Stimulated activated CD4-positive, alpha-beta T cell treated with anti-CD3 and anti-CD28 coated beads, Interleukin-1b, Interleukin-23, amount 100 ng/mL, for 1 hour (primary cell): ENCODE measurements at places on chromosomes 11 and 22.

DNA sequence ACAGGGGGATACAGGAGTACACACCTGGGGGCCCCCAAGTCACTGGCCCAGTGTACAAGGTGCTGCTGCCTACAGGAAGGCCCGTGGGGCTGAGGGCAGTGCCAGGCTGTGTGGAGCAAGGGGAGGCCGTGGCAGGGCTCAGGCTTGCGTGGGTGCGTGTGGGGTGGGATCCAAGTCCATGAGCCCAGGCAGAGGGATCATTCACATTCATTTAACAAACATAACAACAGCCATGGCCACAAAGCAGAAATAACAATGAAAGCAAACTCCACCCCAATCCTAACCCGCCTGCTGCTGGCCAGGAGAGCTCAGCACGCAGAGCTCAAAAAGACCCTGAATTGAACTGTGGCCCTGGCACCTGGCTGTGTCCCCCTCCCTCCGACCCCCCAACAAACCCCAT is 17.0 kb upstream of the SCGB1A1 start:
- DNase-seq: no peak

GRCh38 chr22:35537232-35537631 is 3.4 kb upstream of the RASD2 start:
- DNase-seq: no peak

DNA sequence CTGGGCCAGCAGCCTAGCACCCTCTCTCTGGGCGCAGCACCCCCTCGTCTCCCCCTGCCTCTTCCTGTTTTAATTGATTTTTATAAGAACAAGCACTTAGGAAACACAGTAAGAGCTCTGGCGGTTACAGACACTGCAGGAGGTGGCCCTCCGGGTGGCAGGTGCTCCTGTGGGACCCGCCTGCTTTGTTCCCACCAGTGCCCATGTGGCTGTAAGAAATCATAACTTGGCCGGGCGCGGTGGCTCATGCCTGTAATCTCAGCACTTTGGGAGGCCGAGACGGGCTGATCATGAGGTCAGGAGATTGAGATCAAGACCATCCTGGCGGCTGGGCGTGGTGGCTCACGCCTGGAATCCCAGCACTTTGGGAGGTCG is 18.4 kb downstream of the TSPAN4 start:
- no peak for DNase-seq

- DNase-seq: no peak
Observed at GRCh38 chr11:14336507-14337503, 22.2 kb downstream of the RRAS2 start.

- no peak for DNase-seq
Observed at GRCh38 chr22:19766511-19767426, 6.2 kb downstream of the TBX1 start.

DNA sequence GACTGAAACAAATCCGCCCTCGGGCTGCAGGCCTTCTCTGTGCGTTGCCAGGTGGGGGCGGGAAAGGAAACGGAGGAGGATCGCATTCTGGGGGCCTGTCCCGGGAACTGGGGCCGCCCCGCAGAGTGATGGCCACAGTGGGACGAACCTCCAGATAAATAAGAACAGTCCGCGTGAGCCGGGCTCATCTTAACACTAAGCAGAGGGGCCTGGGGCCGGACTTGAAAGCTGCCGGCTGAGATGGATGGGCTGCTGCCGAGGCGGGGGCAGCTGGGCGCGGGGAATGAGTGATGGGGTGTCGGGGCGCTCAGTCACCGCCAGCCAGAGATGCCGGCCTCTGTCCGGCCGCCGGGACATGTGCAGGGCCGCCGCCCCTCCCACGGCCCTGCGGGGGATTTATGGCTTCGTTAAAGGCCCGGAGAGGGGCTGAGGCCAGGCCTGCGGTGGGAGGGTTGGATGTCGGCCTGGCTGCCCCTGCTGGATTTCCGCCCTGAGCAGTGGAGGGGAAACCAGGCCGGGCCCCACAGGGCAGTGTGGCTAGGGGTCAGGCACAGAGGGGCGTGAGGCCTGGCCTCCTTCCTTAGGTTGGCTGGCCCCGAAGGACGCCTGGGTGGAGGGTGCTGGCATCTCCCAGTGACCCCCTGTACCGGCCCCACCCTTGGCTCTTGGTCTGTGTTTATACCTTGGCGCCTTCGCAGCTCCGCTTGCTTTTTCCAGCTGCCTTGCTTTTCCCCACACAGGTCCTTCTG is 45.3 kb upstream of the CD82 start:
- DNase-seq: no peak

DNA sequence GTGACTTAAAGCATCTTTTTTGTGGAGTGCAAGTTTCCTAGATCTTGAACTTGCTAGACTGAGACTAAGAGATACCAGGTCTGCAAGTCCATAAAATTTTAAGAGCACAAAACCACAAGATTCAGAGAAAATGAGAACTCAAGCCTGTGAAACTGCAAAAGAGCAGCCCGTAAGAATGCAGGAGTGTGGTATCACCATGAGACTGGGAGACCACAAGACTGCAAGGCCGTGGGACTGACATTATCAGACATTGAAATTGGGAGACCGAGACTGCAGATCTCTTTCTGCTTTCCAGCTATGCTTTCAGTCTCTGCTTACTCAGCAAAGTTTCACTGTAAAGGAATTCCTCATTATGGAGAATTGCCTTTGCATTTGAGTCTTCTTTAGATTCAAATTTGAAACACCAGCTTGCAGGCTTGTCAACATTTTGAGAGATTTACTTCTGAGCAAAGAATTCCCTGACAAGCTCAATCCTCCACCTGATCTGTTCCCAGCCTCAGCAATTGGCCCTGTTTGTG is 621.2 kb downstream of the KCNA4 start:
- no peak for DNase-seq

- no peak for DNase-seq
Observed at GRCh38 chr22:32951076-32951806, 106.9 kb downstream of the SYN3 start.

DNA sequence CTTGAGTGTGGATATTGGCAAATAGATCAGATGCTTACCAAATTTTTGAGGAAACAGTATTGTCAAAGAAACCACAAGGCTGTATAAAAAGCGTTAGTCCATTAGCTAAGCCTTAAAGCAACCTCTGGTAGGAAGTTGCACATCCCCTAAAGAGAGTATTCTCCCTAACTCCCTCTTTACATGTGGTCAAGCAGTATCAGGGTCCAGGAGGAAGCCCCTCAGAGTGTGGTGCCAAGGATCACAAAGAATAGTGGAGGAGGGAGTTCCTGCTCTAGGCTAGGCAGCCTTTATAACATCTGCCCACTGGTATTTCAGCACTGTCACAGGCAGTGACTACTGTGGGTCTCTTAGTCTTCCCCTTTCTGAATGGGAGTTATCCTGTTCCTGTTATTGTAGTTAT is 18.8 kb upstream of the AMPD3 start:
- no peak for DNase-seq

DNA sequence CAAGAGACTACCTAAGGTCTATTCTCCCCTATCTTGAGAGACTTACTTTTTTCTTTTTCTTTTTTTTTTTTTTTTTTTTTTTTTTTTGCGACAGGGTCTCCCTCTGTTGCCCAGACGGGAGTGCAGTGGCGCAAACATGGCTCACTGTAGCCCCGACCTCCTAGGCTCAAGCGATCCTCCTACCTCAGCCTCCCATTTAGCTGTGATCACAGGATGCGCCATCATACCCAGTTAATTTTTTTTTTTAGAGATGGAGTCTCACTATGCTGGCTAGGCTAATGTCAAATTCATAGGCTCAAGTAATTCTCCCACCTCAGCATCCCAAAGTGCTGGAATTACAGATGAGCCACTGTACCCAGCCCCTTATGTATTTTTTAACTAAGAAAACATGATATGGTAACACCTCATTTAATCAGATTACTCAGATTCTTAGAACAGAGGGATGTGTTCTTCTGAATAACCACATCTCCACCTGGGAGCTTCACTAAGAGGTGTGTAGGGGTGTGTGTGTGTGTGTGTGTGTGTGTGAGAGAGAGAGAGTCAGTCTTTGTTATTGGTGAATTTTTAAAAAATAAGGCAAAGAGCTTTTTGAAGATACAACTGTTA is 102.9 kb downstream of the USP35 start:
- no peak for DNase-seq

GRCh38 chr11:102911758-102912481 is 37.1 kb upstream of the MMP12 start:
- DNase-seq: no peak

DNA sequence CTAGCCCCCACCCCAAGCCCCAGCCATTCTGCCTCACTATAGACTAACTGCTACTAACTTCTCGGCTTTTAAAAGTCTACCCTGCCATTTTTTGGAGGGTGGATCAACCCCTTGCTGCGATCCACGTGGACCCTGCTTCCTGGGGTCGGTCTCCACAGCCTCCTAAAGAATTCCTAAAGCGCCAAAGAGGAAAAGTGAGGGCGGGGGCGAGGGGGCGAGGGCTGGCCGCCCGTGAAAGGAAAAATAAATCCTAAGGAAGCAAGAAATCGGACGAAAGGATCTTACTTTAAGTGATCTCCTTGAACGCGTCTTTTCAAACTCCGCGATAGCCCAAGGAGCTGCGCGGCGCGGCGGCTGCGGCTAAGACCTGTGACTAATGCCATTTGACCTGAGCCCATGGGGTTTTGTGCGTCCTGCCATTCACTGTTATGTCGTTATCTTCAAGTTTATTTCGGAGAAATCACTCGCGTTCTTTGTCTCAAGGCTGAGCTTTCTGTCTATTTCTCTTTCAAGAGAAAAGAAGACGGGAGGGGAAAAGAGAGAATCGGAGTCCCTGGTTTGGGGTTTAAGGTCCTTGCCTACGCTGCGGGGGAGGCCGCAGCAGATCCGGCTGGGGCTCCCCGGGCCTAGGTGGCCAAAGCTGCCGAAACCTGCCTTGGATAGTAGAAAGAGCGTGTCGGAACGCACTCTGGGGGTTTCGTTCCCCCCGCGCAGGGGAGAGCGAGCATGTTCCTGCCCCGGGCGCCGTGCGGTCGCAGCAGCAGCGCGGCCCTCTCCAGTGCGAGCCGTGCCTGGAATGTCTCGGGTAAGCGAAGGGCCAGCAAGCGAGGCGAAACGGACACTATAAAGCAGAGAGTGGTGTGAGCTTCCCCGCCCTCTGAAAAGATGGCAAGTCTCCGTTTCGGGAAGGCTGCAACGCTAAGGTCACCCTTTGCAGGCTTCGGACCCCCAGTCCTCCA is 2.8 kb upstream of the DBX1 start:
- no peak for DNase-seq

DNA sequence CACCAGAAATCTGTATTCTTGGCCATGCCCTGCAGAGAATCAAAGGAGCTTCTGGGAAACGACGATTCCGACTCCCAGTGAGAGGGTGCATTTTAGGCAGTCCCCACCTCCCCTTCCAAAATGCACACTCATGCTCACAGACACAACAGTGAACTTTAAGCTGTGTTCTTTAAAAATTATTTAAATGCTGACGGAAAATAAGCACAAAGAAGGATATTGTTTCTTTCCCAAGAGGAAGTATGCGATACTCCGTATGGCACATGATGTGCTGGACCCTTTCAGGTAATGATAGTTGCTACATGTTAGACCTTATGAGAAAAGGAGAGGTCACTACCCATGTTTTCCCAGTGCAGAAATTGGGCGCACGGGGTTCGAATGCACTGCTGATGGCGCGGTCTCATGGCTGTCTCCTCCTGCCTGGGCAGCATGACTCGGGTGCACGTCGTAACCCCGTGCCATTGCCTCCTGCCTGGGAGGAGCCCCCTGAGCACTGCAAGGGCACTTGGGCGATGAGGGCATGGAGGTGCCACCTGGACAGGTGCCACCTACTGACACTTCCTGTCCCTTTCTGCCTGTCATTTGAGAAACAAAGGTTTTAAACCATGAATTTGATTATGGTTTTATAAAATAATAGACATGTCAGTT is 63.9 kb upstream of the CTTN start:
- no peak for DNase-seq

DNA sequence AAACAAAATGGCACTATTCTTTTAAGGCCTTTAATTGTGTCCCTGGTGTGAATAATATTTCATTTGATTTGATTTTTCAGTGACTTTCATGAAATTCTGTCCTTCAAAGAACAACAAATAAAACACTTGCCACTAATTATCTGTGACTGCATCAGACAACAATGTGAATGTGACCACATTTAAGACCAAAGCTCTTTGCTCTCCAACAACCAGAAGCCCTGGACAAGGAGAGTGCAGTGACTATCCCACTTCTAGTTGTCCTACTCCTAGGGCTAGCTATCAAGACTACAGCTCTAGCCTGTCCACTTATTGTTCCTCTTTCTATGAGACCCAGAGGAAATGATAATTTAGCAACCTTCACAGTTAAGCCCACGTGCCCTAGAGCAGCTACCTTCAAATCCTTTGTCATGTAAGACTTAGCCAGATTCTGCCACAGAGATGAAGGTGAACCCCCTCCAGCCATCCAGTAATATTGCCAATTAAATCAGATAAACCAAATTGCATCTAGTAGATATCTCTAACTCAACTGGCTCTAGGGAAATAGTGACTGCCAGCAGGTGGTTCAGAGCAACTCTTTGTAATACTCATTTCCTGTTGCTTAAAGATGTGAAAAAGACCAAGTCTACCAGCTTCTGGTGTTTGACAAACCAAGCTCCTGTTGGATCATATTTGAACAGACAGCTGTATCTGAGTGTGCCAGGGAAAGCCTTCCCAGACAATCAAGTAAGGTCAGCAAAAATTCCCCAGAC is 142.6 kb upstream of the BLID start:
- DNase-seq: no peak

- DNase-seq: no peak
Observed at GRCh38 chr11:126118806-126119205, 56.1 kb upstream of the CDON start.

DNA sequence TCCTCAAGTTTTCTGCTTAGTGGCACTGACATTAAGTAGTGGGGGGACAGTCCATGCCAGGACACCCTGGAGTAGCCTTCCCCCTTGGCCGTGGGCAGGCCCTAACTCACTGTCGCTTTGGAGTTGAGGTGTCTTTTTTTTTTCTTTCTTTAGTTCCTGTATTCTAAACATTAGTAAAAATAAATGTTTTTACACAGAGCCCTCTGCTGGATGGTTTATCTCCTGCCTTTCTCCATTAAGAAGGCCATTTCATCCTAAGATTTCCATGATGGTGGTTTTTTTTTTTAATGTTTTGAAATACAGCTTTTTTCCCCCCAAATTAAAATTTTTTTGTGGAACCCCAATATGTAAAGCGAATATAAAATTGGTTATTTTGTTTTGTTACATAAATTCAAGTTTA is 1.8 kb upstream of the TIGD3 start:
- no peak for DNase-seq

GRCh38 chr11:8100158-8100557 is 19.1 kb downstream of the TUB start:
- no peak for DNase-seq

- DNase-seq: no peak
Observed at GRCh38 chr22:35064664-35065063, 1.3 kb upstream of the ISX start.

DNA sequence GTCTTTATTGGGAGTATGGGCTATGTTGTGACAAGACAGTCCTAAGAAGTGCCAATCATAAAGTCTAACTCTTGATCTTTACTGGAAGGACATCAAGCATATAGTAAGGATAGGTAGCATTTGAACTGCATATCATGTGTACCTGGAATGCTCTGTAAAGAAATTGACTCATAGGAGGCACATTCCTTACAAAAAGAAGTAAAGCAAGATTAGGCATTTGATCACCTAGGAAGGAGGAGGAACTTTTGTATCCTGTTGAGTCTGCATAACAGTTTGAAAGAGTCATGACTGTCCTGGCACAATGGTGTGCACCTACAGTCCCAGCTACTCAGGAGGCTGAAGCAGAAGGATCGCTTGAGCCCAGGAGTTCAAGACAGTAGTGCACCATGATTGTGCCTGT is 42.2 kb upstream of the DNAJB7 start:
- DNase-seq: no peak

- no peak for DNase-seq
Observed at GRCh38 chr11:72411623-72412419, 22.5 kb downstream of the CLPB start.

GRCh38 chr22:41648432-41648831 is 27.3 kb downstream of the XRCC6 start:
- no peak for DNase-seq

GRCh38 chr11:74949753-74950137 is 679 bp downstream of the SPCS2 start:
- DNase-seq: no peak
